ENCODE measurements at places on chromosomes 11 and 22. TPM values are rescaled to one million over a fixed set of nuclear protein-coding genes. Genes with fewer than 3 reads are reported as not detected.

DNA sequence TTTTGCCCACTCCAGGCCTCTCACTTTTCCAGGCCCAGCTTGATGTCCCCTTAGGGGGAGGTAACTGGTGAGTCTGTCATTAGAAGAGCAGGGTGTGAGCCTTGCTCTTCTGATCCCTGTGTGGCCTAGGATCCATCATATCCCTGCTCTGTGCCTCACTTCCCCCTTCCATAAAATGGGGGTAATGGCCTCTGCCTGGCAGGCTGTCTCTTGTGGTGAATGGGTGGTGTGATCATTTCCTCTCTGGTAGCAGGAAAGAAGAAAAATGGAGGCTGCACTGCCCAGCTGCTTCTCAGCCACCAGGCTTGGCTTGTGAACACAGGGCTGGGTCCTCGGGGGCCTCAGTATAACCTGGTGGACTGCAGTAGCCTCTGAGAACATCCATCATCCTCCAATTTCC, 5.6 kb downstream of the ARHGEF17 start:
- DNase-seq = no peak

GRCh38 chr22:30288419-30289140, 725 bp downstream of the CASTOR1 start:
- peak; percentile 62 for DNase-seq

DNA sequence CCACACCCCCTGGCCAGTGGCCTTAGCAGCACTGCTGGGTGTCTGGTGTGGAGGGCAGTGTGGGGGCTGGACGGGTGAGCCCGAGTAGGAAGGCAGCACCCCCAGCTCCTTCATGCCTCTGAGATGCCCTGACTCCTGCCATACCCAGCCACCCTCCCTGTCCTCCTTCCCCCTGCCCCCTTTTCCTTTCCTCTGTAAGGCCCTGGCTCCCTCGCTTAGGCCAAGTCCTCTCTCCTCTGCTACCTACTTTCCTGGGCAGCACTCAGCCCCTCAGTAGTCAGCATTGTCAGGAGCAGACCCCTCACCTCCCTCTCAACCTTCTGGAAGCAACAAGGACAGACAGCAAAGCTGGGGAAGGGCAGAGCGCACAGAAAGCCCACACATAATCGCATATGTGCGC, 48.0 kb downstream of the BUD13 start:
- DNase-seq = no peak

- DNase-seq = no peak
Measured at GRCh38 chr22:41745968-41746367, 46.7 kb downstream of the MEI1 start.

The CCDC188 gene
- polyA plus RNA-seq = not detected

The MEI1 gene
- polyA plus RNA-seq = 1.1 TPM

DNA sequence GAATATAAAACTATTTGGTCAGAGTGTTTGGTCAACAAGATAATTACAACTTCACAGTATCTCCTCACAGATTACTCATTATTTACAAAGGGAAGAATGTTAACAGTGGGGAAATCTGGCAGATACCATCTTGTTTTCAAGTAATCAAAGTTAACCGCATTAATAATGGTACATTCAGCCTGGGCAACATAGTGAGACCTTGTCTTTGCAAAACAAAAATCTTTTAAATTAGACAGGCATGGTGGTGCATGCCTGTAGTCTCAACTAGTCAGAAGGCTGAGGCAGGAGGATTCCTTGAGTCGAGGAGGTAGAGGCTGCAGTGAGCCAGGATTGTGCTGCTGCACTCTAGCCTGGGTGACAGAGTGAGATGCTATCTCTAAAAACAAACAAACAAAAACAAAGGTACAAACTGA, 78.5 kb downstream of the ACER3 start:
- DNase-seq = no peak

The SYT8 gene
- polyA plus RNA-seq = 45.1 TPM

- DNase-seq = no peak
Measured at GRCh38 chr22:39252461-39253434, 8.0 kb upstream of the PDGFB start.

GRCh38 chr11:26777372-26777808, 55.5 kb upstream of the SLC5A12 start:
- DNase-seq = no peak

The POGLUT3 gene
- 15.9 TPM for polyA plus RNA-seq

GRCh38 chr11:18233912-18234311, 2.7 kb downstream of the SAA4 start:
- DNase-seq = no peak
